ENCODE measurements at places on chromosomes 4 and X.
A peak's percentile ranks its signal among the peaks of the same experiment; 100 is the strongest.

GRCh38 chr4:85644061-85644460, 169.1 kb downstream of the ARHGAP24 start:
- DNase-seq: no peak

DNA sequence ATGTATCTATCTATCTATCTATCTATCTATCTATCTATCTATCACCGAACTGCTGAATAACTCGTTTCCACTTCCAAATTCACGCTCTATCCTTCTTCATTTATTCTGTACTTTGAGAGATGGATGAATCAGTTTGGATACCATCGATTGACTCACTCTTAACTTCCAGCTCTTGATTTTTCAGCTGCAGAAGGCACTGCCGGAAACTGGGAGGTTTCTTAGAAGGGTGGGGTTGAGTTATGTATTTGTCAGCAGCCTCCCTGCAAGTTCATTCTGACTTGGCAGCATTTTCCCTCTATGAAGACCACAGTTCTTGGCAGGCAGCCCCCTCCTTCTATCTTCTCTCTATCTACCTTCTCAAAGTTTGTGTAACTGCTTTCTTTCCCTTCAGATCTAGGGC, 112.0 kb upstream of the MAGEB18 start:
- no peak for DNase-seq

- DNase-seq: peak; percentile 4
Observed at GRCh38 chrX:119015407-119016237, 41.2 kb downstream of the LONRF3 start.

GRCh38 chr4:20678400-20678799, 21.9 kb upstream of the PACRGL start:
- DNase-seq: no peak

DNA sequence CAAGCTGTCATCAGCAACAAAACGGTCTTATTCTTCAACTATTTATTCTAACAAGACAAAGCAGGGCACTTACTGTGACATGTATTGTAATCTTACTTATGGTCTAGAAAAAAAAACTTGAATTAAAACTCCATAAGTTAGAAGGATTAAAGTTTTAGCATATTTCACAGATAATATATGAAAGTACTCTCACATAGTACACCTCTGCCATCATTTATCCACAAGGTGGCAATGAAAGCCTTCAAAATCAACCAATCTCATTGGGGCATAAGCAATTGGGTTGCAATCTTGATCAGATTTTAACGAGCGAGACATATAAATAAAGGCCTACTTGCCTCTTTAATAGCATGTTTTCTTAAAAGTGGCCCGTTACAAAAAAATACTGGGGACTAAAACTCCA, 1382.9 kb downstream of the FAM133A start:
- DNase-seq: no peak

- no peak for DNase-seq
Observed at GRCh38 chrX:20715176-20715575, 448.5 kb upstream of the RPS6KA3 start.

- DNase-seq: no peak
Observed at GRCh38 chr4:146443525-146443924, 78.2 kb downstream of the SLC10A7 start.

GRCh38 chr4:14269824-14270223, 642.3 kb upstream of the BOD1L1 start:
- DNase-seq: no peak

DNA sequence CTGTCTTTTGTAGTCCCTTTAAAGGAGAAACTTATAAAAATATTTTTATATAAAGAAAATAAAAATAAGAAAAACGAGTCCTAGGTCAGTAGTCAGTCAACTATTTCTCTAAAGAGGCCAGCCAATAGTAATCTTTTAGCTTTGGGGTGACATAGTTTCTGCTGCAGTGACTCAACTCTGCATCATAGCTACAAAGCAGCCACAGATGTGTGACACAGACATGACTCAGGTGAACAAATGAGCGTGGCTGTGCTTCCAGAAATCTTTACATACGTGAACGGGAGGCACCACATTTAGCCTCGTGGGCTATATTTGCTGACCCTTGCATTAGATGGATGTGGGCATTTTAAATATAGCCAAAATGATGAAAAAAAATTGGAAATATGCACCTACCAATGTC, 1862.5 kb upstream of the TENM3 start:
- no peak for DNase-seq

Data from smooth muscle cell of the brain vasculature (primary cell).